ENCODE measurements at places on chromosomes 6 and 20. TPM values are rescaled to one million over a fixed set of nuclear protein-coding genes. Genes with fewer than 3 reads are reported as not detected.

- DNase-seq = no peak
Measured at GRCh38 chr20:32979201-32979998, 24.8 kb downstream of the SUN5 start.

DNA sequence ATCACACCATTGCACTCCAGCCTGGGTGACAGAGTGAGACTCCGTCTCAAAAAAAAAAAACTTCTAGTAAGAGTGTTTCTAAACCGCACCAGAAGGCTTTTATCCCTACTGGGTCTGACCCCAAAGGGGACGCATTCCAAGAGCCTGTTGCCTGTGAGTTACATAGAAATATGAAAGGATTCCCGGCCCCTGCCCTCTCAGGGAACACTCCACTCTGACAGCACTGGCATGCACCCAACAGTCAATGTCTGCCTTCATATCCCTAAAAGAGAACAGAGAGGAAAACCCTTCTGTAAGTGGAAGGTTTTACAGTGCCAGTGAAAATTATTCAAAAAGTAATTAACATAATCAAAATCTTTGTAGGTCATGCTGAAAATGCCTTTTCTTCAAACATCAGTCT, 117.1 kb upstream of the PTPRT start:
- no peak for DNase-seq

SLC22A16 gene
- not detected for total RNA-seq

DNA sequence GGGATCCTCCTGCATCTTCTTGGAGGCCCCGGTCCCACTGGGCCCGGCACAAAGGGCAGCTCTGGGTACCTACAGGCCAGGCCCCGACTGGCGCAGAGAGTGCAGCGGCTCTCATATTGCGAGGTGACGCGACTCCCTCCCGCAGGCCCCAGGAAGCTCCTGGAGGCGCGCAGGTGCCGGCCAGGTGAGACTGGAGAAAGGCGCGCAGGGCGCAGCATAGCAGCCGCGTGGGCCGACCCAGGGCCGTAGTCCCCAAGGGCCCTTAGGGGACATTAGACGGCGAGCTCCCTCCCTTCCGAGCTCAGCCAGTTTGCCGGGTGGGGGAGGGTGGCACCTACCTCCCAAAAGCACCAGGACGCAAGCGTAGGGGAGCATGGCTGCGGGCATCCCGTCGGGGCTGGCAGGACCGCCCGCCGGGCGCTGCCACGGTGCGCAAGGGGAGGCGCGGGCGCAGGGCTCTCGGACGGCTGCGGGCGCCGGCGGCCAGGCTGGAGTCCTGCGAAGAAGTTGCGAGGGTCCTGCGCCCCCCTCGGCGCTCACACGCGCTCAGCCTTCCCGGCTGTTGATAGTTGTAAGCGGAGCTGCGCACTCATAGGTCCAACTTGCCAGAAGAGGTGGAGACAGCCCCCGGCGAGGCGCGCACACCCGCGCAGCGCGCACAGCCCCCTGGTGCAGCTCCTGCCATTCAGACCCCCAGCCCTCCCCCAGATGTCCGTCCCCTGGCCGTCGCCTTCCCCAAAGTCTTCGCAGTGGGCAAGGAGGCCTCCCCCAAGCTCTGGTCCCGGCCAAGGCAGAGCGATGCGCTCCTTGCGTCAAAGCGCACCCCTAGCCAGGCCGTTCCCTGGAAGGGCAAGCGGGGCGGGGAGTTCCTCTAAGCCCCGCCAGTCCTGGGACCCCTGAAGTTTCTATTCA, 622 bp downstream of the APCDD1L start:
- DNase-seq = no peak

- DNase-seq = no peak
Measured at GRCh38 chr20:57884956-57885355, 175.1 kb upstream of the PMEPA1 start.

- peak; percentile 82 for DNase-seq
Measured at GRCh38 chr6:155177363-155177961, 86.4 kb upstream of the CLDN20 start.

DNA sequence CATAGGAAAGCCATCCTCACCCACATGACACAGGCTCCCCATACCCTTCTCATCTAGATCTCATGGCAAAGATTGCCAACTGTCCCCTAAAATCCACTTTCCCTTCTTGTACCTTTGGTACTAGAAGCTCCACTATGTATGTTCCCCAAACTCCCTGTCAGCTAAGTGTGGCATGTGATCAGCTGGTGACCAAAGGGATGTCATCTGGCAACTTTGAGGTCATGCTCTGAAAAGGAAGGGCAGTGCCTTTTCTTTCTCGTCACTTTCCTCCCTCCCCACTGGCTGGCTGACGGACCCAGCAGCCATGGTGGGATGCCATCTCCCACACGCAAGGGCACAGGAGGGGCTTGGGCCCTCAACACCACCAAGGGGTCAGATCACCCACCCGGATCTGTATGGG, 23.8 kb upstream of the TAF8 start:
- DNase-seq = no peak

DNA sequence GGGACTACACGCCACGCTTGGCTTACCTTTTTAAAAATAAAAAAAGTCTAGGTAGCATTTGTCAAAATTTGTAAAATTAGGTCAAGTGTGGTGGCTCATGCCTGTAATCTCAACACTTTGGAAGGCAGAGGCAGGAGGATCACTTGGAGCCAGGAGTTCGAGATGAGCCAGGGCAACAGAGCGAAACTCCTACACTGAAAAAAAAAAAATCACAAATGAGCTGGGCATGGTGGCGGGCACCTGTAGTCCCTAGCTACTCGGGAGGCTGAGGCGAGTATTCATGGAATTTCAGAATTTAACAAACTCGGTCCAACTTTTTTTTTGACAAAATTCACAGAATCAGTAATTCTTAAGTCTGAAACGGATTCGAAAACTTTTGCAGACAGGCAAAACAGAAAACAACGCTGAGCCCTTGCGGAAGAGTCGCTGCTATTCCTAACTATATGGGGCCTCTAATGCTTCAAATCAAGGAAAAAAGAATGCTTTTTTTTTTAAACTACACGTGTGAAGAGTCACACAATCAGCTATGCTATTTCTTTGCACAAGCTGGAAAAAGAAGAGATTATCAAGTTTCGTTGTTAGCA, 62.9 kb downstream of the GTF2H5 start:
- DNase-seq = no peak

- no peak for DNase-seq
Measured at GRCh38 chr20:62289898-62290297, 12.9 kb upstream of the ADRM1 start.

GRCh38 chr6:87756858-87757257, 54.8 kb upstream of the AKIRIN2 start:
- peak; percentile 26 for DNase-seq

GRCh38 chr6:104623052-104623690, 236.5 kb downstream of the HACE1 start:
- no peak for DNase-seq

DNA sequence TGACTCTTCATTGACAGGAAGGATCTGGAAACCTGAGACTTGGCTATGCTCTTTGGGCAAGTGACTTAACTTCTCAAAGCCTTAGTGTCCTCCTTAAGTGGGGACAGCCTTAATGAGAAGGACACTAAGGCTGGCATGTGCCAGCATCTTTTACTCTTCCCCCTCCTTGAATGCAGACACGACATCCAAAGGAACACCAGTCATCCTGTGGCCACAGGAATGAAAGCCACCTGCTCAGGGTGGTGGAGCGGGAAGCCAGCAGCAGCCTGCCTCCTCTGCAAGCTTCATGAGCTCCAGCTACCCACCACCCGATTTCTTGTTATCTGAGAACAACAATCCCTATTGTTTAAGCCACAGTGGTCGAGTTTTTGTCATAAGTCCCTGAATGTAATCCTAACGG, 44.5 kb downstream of the TMEM14B start:
- DNase-seq = no peak

DNA sequence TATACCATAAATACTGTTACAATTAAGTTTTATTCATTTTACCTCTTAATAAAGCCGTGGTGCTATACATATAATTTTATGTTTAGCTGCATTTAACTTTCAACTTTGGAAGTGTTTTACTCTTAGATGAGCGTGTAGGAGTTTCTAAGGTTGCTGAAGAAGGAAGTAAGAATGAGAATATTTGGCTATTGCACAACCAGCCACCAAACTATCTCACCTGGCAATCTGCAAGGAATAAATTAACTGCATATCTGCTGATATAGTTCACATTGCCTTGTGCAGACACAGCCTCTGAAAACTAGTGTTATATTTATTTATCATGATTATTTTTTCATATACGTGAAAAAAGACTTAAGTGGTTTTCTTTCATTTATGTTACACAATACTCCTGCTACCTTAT, 230.4 kb downstream of the PLCB1 start:
- DNase-seq = no peak

DNA sequence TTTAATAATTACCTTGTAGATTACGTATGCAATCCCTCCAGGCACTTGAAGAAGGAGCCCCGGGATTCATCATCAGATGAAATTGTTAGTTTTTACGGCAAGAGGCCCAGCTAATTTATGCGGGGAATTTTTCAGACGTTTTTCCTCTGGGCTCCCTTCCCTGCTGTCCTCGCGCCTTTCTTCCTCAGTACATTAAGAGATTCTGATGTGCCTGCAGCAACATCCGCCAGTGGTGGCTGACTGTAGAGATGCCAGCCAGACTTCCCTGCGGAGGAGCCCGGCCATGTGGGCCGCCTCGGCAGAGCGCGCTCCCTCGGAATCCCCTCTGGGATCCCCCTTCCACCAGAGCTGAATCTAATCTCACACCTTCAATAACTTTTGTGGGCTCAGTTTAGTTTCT, 46.4 kb upstream of the POU3F2 start:
- no peak for DNase-seq

DNA sequence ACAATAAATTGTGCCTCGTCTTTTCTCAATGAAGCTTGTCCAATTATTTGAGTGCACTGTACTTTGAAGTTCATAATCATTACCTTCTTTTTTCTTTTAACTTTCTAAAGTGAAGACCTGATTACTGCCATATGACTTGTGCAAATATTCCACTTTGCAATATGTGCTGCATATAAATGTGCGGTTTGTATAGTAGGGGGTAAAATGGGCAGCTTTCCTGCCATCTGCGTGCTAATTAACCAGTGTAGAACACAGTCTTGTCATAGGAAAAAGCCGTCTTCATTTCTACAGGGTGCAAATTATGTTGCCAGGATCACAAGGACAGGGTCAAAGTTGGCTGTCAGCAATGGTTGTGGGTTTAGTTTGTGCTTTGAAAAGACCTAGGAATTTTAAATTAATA, 397.0 kb downstream of the NKAIN2 start:
- no peak for DNase-seq

DNA sequence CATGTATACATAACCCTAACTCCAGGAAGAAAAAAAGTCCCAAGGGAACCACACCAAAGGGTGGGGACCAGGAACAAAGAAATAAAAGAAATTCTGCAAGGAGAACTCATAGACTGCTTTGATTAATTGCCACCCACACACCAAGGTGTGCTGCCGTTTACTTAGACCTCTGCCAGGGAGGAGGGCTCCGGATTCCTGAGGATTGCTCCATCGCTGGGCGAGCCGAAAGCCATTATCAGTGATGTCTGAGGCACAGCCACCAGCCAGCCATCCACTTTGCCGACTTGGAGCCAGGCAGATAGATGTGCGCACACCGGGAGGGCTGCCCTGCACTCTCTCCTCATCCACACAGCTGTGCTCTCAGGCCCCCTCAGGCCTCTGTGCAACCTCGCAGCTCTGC, 272.7 kb upstream of the FOXQ1 start:
- no peak for DNase-seq

DNA sequence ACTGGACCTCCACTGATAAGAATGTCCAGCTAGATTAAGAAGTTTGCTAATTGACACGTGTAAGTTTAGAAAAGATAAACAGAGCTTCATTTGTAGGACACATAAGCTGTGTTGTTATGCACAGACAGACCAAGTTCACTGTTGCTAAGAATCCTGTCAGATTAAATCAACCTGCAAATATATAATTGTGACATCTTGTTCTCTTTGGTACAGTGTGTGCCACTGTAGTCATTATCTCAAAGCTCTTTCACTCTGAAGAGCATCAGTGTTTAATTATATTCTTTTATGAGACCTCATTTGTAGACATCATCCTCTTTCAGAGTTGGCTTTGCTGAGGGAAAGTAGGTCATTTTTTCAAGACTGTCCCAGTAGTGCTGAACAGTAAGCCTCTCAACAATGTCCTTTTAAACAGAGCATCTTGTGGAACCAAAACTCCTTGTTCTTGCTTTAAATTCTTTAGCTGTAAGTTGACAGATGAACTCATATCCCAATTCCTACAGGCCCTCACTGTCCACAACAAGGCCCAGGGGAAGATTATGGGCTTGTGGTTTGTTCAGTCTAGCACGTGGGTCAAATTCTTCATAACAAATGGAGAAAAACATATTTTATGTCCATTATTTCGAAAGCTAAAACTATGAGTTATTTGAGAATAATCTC, 252.4 kb downstream of the HDGFL1 start:
- DNase-seq = no peak

- DNase-seq = no peak
Measured at GRCh38 chr20:13870170-13870748, 85.4 kb downstream of the NDUFAF5 start.

DNA sequence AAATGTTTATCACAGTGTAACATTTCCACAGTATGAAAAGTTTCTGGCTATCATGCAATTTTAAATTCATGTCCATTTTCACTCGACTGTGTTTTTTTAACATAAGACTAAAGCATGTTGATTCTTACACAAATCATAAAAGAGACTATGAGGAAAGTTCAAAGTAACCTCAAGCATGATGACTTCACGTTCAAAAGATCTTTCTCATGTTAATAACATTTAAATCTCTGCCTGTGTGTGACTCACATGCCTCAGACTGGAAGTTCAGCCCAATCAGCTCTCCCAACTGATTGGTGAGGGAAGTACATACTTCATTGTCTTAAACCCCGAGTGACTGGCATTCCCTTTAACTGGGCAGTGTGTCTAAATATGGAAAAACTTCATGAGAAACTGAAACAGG, 37.4 kb downstream of the ATXN1 start:
- DNase-seq = peak; percentile 93

- DNase-seq = no peak
Measured at GRCh38 chr6:42315259-42315990, 97.8 kb upstream of the MRPS10 start.

DNA sequence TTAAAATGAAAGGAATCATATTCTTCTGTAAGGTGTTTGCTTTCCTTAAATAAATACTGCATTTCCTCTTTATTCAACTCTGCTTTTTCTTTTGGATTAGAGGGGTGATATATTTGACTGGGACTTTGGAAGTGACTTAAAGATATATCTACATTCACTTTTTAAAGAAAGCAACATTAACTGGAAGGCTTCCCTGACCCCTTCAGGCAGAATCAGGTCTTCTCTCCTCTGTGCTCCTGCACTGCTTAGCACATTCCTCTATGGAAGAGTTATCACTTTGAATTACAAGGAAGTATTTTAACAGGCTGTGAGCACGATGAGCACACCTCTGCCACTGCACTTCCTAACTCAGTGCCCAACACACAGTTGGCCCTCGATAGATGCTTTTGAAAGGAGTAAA, 59.2 kb upstream of the POU3F2 start:
- DNase-seq = no peak

- no peak for DNase-seq
Measured at GRCh38 chr6:157120534-157121232, 202.6 kb downstream of the TMEM242 start.

IL20RA gene
- total RNA-seq = not detected

ME1 gene
- total RNA-seq = 29.3 TPM

Measured in endothelial cell of umbilical vein (primary cell).